ENCODE measurements at places on chromosomes 6 and 20.

DNA sequence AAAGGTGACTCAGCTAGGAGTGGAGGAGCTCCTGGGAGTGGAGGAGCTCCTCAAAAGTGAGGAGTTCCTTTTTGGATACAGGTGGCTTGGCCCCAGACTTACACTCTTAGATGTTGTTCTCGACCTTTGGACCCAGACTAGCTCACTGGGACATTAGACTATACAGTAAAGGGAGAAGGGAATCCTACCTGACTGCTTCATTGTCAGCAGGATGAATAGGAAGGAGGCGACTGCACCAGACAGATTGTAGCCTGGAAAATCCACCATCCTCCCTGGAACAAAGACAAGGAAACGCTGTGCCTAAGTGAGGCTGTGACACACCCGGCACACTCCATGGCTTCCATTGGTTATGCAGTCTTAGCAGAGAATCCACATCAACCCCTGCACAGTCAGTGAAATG is at the start of gene BTNL2:
Gene BTNL2, minus strand, starts transcription at position 325 of the 400 bp plus-strand sequence. Its CDS starts 58 bp downstream, at position 267.
- no peak for DNase-seq

DNA sequence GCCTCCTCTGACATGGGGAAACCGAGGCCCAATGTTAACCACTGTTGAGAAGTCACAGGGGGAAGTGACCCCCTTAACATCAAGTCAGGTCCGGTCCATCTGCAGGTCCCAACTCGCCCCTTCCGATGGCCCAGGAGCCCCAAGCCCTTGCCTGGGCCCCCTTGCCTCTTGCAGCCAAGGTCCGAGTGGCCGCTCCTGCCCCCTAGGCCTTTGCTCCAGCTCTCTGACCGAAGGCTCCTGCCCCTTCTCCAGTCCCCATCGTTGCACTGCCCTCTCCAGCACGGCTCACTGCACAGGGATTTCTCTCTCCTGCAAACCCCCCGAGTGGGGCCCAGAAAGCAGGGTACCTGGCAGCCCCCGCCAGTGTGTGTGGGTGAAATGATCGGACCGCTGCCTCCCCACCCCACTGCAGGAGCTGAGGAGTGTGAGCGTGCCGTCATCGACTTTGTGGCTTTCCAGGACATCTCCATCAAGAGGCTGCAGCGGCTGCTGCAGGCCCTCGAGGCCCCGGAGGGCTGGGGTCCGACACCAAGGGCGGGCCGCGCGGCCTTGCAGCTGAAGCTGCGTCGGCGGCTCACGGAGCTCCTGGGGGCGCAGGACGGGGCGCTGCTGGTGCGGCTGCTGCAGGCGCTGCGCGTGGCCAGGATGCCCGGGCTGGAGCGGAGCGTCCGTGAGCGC is 1.6 kb downstream of the TNFRSF6B start:
- DNase-seq = no peak

DNA sequence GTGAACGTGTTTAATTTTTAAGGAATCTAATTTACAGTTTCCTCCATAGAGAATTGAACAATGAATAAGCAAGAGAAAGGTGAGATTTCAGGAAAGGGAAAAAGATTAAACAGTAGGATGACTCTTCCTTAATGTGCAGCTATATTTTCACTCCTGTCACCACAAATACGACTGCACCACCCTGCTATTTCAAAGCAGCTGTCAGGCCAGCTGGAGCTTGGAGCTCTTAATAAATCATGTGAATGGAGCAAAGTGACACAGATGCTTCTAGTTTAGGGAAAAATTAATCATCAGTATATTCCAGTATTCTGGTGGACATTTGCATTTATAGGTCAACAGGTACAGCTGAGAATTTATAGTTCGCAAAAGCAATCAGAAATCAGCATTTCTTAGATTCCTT is 56.5 kb upstream of the PKIB start:
- no peak for DNase-seq

- DNase-seq = no peak
Observed at GRCh38 chr6:10393544-10394225, 21.2 kb downstream of the TFAP2A start.

DNA sequence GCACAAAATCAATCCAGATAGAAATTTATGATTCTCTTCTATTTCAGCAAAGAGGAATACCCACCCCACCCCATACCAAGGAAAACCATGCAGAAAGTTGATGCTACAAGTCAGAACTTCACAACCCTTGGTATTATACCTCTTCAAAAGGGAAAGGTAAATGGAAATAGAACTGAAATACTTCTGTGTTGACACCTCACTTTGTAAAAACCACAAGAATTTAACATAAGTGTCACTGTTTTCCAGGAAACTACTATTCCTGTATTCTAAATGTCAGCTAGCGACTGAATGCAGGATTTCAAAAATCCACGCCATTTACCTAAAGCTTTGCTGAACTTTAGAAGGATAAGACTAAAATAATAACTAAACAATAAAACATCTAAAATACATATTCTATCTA is 3.6 kb downstream of the CPNE1 start:
- DNase-seq = no peak

DNA sequence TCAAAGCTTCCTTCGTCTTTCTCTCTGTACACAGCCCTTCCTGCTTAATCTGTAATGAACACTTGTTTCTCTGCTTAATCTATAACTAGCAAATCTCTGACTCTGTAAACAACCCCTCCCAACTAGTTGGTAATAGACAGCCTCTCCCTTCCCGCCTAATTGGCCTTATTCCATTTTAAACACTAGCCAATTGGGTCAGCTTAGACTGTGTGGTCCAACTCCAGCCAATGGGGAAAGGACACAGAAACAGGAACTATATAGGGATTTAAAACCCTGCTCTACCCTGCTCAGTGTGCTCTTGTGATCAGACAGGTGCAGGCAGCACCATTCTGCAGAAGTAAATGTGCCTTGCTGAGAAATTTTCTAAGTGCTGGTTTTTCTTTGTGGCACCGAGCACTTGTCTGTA is 18.5 kb downstream of the CHD6 start:
- DNase-seq = no peak

DNA sequence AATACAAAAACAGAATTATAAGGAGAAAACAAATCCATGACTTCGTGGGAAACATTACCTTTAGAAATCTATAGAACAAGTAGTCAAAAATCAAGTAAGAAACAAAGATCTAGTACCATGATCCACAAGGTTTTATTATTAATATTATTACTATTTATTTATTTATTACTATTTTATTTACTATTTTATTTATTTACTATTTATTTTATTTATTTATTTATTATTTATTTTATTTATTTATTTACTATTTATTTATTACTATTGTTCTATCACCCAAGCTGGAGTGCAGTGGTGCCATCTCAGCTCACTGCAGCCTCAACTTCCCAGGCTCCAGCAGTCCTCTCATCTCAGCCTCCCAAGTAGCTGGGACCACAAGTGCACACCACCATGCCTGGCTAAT is 13.5 kb upstream of the ELMO2 start:
- no peak for DNase-seq

DNA sequence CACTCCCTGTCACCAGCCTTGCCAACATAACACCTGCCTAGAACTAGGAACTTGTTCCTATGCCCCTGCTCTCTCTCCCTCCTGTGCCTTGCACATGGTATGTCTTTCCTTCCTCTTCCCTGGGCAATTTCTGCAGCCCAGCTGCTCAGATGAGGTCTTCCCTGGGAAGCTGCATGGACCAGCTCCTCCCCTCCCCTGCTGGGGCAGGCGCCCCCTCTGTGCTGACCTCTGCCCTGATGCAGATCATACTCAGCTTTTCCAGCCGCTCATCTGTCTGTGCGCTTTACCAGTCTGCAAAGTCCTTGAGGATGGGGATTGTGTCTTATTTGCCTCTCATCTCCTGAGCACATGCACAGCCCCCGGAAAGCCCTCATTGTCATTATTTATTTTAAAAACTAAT is 161.8 kb downstream of the SCML4 start:
- DNase-seq = no peak

GRCh38 chr6:125356884-125357283 is 55.1 kb upstream of the HDDC2 start:
- DNase-seq = no peak

DNA sequence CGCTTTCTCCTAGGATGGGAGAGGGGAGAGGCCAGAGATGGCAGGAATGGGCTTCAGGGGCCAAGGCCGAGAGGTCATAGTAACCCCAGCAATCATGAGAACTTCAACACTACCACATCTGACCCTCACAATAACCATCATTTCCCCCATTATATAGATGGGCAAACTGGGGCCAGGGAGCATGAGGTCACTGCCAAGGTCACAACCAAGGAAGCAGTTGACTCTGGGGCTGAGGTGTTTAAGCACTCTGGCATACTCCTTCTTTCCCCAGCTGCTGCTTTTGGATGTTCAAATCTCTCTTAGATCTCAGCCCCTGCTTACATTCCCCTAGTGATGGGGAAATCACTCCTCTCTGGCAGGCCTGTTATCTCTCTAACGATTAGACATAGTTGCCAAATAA is 39.6 kb downstream of the CDH22 start:
- no peak for DNase-seq

DNA sequence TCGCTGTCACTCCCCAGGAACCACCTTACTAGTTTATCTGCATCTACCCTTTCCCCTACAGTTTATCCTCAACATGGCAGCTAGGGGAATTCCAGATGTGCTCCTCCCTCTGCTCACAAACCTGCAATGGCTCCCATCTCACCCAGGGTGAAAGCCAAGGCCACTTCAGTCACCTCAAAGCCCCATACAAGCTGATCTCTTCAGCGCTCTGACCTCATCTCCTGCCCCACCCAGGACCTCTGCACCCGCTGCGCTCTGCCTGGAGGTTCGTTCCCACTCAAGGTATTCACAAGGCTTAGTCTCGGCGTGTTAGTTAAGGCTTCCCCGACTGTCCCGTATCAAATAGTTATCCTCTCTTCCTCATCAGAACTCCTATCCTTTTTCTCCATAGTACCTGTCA is 28.6 kb upstream of the SPDEF start:
- no peak for DNase-seq

DNA sequence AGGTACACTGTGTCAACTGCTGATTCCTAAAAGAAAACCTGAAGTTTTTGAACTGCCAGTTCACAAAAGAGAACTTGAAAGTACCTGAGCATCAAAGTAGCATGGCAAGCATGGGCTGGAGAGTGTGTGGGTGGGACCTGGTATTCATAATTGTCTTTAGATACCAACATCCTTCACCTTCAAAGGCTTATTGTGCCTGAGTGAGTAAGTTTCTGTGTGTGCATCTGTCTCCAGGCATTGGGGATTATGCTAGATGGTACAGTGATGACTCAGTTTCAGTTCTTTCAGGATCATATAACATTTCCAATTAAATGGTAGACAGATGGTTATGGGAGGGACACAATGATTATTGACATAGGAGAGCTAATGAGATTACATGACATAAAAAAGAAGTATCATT is 238.5 kb downstream of the ZFAND3 start:
- no peak for DNase-seq

GRCh38 chr6:125157280-125157679 is 3.7 kb downstream of the TPD52L1 start:
- no peak for DNase-seq

- no peak for DNase-seq
Observed at GRCh38 chr6:86526238-86526637, 411.1 kb upstream of the HTR1E start.

DNA sequence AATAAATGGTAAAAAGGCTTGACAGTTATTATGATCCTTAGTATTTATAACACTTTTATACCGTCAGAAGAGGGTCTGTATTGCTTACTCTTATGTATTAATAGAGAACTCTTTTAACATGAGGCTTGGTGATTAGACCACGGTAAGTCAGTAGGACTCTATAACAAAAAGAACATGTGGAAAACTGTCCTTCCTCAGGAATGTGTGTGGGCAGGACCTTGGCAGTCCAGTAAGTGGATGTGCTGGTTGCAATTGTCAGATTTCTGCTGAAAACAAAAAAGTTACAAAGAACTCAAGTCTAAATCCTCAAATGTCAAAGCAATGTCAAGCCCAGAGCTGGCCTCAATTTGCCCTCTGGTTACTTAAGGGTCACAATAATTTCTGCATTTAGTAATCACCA is 81.1 kb downstream of the PLCG1 start:
- no peak for DNase-seq

- DNase-seq = no peak
Observed at GRCh38 chr6:8065519-8065911, 1.3 kb upstream of the BLOC1S5 start.

DNA sequence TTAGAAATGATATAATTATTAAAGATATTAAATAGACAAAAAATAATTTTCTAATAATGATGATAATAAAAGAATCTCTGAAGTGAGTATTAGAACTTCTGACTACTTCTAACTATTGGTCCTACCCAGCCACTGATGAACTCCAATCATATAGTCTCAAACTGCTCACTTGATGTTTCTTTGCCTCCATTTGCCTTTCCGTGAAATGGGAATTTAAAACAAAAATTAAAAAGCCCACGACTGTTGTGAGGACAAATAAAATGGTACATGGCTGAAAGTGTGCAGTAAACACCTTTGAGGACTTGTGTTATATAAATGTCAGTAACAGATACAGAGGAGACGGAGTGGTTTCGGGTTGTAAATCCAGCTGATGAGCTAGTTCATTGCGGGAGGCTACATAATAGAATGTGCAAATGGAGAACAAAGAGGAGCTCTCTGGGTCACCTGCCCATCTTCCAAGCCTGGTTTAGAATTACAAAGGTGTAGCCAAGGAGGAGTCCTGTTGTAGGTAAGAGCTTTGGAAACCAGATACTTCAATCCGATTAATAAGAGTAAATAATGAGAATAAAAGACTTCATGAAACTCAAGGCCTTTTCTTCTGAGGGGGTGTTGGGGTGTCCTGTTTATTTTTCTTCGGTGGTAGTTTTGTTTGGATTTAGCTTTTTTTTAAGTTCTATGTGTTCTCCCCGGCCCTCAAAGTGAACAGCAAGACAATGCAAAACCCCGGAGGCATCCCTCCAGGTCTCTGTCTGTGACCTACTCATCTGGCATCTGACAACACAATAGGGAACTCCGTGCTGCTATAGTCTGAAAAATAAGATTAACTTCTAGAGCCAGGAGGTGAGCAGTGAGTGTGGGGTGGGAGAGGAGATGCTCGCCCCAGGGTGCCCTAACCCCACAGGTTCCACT is 4.4 kb upstream of the PXDC1 start:
- DNase-seq = no peak
